ENCODE measurements at places on chromosomes 12 and 14.

DNA sequence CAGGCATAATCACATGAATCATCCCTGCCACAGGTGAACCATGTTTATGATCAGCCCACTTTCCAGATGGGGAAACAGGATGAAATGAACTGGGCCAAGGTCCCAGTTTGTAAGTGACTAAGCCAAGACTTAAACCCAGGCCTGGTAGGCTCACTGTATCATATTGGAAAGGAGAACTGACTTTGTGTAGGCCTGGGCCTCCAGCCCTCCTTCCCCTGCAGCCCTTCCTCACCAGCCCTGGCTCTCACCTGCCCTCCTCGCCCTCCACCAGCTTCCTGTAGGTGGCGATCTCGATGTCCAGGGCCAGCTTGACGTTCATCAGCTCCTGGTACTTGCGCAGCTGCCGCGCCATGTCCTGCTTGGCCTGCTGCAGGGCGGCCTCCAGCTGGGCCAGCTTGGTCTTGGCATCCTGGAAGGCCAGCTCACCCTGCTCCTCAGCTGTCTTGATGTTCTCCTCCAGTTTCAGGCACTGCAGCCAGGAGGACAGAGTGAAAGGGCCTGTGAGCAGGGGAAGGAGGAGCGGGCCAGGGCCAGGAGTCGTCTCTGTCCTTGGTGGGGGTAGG, 19.8 kb downstream of the KRT80 start:
- no peak for DNase-seq

DNA sequence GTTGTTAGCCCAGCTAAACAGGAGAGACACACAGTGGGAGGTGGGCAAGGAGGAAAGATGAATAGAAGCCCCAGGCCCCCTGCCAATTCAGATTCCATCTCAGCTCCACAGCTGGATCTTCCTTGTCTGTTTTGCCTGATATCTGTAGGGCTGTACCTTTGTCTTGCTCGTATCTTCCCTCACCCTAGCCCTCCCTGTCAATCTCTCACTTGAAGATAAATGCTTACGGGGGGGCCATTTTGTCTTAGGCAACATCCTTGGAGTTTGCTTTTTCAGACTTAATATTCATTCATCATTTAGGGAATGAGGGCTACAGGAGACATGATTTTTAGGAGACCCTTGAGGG, 2.4 kb downstream of the KIF5A start:
- DNase-seq, result no peak

DNA sequence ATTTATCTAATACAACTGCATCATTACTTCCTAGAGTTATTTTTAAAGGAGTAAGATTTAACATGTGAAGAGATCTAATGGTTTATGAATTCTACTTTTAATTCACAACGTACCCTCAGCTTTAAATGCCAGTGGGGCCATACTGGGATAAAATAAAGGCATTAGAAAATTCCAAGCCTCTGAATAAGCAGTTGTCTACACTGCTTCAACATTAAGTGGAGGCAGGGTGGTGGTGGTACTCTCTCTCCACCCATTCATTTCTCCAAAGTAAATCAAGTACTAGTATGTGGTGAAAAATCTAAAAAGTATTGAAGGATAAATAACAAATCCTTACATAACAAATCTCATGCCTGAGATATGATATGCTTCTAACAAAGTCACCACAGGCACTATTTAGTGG, 52.4 kb downstream of the FERMT2 start:
- no peak for DNase-seq

- no peak for DNase-seq
These were observed 66.8 kb downstream of the MOK start for GRCh38 chr14:102238131-102238530.

DNA sequence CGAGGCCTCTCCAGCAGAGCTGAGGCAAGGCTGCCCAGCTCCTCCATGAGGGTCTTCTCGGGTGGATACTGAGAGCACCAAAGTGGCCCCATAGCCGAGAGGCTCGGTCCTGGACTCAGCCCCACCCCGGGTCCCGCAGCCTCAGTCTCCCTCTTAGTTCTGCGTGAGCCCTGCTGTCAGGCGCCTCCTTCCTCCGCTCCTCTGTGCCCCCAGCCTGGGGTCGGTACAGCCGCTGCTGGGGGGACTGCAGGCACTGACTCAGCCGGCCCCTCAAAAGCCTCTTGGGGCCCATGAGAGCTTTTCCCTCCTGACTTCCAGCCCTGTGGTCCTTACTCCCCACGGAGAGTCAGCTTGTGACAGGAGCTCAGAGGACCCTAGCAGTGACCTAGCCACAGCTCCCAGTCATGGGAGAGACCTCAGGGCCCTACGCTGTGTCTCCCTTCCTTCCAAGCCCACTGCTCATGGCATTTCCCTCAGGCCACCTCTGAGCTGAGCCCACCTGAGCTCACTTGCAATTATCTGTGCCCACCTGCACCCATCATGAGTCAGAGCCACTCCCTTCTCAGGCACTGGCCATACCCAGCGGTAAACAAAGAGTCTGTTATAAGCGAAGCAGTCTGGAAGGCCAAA, 295.0 kb upstream of the RTL1 start:
- DNase-seq, result no peak

GRCh38 chr14:57189070-57189469, 79.6 kb downstream of the EXOC5 start:
- DNase-seq, result no peak

DNA sequence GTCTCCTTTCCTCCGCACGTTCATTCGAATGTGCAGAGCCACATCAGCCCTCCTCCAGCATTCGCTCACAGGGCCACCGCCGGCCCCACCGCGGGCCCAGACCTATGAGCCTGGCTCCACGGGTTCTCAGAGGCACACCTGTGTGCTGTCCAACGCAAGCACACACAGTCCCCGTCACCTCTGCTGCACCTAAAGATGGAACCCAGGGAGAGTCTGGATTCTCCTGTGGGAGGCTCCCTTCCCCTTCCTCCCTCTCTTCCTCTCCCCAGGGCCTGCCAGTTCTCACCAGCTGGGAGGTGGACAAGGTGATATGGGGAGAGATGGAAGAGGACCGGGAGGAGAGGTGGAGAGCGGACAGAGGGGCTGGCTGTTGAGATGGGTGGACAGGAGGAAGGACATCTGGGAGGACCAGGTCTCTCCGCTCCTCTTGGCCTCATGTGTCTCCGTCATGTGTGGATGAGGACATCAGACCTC, 4.9 kb upstream of the AQP6 start:
- no peak for DNase-seq

DNA sequence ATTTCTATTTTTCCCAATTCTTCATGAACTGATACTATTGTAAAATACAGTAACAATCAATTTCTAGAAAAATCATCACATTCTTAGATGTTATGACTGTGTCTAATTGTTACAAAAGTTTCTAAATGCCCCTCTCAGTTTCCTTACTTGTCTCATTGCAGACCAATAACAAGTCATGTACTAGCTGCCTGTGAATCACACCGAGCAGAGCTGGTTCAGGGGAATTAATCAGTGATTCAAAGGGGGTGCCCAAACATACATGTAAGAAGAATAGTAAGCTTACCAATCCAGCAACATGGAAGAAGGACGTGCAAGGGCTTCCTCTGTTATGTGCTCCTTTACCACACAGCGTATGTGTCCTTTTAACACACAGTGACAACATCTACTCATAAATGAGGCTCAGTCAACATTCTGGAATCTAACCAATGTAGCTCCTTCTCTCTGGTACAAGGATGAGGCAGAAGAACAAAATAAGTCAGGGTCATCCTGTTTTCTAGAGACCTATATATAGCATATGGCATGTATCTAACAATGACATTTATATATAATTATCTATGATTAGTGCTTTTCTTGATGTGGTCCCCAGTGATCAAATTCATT, 126.4 kb downstream of the SCN8A start:
- no peak for DNase-seq

DNA sequence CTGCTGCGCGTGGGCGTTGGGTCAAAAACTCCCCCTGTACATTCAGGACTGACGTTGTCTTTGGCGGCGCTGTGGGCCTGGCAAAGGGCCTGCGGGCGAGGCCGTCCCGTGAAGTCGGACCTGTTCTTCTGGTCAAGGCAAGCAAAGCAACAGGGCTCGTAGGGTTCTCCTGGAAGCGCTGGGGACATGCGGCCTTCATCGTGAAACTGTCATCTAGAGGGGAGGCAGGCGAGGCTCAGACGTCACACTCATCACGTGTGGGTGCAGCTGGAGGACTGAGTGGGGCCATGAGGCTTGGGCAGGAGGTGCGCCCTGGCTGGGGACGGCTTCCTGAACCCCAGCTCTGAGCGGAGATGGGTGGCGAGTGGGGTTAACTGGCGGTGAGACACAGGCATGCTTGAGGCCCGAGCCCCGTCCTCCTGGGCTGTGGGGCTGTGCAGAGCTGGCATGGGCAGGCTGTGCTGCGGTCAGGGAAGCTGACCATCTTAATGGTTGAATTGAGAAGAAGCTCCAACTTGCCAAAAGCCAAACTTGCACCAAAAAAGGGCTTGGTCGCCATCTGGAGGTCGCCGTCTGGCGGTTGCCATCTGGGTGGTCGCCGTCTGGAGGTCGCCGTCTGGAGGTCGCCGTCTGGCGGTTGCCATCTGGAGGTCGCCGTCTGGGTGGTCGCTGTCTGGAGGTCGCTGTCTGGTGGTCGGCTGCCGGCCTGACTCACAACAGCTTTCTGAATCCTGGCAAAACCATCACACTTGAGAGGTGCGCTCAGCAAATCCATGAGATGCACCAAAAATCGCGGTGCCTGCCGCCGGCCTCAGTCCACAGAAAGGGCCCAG, 66.2 kb downstream of the NOC4L start:
- no peak for DNase-seq

GRCh38 chr14:102822311-102822863, 45.1 kb downstream of the TRAF3 start:
- peak; percentile 52 for DNase-seq

DNA sequence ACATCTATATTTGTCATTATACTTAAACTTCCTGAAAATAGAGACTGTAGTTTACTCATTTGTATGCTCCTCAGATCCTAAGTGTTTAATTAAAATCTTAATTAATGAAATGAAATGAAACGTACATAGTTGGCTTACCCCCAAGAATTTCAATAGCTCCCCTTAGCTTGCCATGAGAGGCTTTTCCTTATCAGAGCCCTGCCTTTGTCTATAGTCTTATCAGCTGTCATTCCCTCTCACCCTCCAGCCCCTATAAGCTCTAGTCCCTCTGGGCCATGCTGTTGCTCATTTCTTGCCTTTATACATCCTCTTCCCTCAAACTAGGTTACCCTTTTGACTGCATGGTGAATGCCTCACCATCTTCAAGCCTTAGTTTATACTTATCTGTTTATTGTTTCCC, 1.1 kb upstream of the RTRAF start:
- DNase-seq, result no peak

GRCh38 chr12:26102953-26103352, 21.9 kb downstream of the BHLHE41 start:
- no peak for DNase-seq

DNA sequence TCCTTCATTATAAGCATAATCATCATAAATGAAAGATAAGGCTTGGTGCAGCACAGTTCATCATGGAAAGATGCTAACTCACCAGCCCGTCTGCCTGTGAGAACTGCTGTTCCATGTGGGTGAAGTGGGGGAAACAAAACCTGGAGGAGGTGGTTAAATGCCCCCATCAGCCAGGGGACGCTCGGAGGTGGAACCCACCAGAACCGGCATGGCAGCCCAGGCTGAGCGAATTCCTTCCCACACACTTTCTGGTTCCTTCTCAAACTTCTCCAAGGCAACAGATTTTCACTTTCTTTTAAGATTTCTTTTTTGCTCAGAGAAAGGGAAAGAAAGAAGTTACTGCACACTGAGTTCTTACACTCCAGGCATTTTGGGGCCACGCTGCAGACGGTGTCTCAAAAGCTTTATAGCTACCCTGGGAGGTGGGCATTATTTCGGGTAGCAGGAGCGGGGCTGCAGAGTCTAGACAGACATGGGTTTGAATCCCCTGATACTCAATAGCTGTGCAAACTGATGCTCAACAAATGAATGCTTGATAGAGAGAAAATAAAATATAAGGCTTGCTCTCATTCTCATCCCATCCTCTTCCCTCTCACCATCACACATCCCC, 190.7 kb downstream of the BCL11B start:
- no peak for DNase-seq

DNA sequence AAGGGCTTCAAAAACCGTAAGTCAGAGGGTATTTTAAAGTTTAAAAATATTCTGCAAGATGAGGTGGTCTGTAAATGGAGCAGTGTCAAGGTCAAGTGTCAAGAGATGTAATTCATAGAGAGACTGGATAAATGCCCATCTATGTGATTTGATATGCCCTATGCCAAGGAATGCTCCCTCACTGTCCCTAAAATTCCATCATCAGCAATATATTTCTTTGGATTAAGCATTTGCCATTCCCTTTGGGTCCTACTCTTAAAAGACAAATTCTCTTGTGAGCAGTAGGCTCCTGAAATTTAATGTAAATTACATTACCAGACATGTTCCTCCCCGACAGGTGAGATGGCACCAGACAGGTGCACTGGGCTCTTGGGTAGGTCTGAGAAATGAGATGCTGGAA, 16.0 kb upstream of the FOS start:
- no peak for DNase-seq

DNA sequence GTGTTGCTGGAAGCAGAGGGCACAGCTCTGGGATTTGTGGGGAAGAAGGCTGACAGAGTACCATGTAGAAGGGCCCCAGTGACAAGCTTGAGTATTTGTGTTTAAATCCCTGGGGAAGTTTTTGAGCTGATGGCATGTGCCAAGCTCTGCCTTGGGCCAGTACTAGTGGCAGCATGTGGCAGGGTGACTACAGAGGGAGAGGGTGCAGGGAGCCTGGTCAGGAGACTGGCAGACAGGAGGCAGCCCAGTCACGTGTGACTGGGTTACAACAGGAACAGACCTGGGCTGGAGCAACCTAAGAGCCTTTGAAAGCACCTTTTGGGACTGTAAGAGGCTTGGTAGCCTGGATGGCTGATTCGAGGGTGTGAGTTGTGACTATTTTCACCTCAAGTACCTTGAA, 112.1 kb downstream of the TSPAN9 start:
- DNase-seq, result no peak

- DNase-seq, result no peak
These were observed 106.9 kb upstream of the HIF1A start for GRCh38 chr14:61588419-61588901.

DNA sequence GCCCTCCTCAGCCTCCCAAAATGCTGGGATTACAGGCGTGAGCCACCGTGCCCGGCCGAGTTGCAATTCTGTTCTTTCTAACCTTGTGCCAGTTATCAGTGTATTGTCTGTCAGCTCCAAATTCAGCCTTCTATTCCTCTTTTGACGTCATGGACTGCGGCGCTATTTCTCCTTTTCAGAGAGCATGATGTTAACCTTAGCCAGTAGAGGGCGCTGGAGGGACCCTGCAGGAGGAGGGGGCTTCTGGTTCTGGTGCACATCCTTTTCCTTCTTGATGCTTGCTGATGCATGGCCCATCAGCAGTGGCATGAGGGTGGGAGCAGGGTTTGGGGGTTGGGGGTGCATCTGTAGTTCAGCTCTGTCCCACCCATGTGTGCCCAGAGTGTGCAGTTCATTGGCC, 179.3 kb upstream of the RMST start:
- DNase-seq, result no peak

- DNase-seq, result no peak
These were observed 530.1 kb downstream of the NRXN3 start for GRCh38 chr14:78700236-78700635.
